Stimulated activated CD4-positive, alpha-beta T cell treated with anti-CD3 and anti-CD28 coated beads, Interleukin-4, amount 100 ng/mL, for 24 hours (primary cell): ENCODE measurements at places on chromosomes 2 and 18.

GRCh38 chr18:29018976-29019375 is 842.0 kb upstream of the CDH2 start:
- DNase-seq: no peak

GRCh38 chr2:71711133-71711855 is 257.9 kb downstream of the DYSF start:
- no peak for DNase-seq

GRCh38 chr2:181882246-181883020 is 9.1 kb upstream of the ITPRID2 start:
- no peak for DNase-seq

GRCh38 chr2:209239585-209239938 is 184.3 kb upstream of the MAP2 start:
- DNase-seq: no peak

GRCh38 chr18:35942133-35942532 is 30.3 kb upstream of the RMP24 start:
- no peak for DNase-seq

- no peak for DNase-seq
Measured at GRCh38 chr18:37853706-37854105, 288.1 kb upstream of the CELF4 start.

DNA sequence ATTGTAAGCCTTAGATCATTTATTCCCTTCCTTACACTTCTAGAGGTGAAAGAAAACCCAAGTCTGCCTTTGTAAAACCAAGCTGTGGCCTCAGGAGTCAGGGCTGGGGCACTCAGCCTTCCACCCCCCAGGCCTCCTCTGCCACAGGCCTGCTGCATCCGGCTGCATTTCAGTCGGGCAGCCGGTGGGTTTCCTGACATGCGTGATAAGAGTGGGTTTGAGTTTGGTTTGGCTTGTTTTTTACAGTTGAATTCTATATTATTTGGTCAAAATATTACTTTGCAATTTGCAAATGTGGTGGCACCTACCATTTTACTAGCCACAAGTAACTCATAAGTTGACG is 42.4 kb downstream of the ADI1 start:
- DNase-seq: no peak

DNA sequence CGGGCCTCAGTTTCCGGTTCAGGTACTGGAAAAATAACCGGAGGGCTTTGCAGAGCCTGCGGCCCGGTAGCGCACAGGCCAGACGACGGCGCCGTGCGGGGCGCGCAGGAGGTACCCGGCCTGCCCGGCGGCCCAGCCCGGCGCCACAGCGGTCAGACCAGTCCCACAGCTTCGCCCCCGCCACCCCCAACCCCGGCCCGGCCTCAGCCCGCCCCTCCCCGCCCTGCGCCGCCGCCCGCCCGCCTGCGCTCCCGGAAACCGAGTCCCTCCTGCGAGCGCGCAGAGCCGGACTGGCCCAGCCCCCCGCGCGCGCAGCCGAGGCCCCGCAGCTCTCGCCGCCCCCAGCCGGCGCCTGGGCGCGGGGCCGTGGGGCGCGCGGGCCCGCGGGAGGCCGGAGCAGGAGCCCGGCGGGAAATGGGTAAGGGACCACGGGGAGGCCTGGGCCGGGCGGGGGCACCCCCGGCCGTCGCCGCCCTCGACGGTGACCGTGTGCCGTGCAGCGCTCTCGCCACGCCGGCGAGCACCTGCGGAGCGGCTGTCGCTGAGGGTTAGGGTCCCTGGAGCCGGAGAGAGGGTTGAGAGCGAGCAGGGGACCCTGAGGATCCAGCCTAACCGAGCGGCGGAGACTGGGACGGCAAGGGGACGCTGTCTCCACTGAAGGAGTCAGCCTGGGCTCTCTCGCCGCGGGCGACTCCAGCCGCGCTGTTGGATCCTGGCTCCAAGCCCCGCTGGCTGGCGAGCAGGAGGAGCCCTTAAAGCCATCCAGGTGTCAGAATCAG is 16.5 kb upstream of the PSD4 start:
- DNase-seq: peak; percentile 42
